Activated T-cell treated with anti-CD3 and anti-CD28 coated beads for 1 hour (primary cell): ENCODE measurements at places on chromosomes 2 and 18.

GRCh38 chr2:104976603-104977120 is 61.2 kb upstream of the MRPS9 start:
- DNase-seq, result no peak

DNA sequence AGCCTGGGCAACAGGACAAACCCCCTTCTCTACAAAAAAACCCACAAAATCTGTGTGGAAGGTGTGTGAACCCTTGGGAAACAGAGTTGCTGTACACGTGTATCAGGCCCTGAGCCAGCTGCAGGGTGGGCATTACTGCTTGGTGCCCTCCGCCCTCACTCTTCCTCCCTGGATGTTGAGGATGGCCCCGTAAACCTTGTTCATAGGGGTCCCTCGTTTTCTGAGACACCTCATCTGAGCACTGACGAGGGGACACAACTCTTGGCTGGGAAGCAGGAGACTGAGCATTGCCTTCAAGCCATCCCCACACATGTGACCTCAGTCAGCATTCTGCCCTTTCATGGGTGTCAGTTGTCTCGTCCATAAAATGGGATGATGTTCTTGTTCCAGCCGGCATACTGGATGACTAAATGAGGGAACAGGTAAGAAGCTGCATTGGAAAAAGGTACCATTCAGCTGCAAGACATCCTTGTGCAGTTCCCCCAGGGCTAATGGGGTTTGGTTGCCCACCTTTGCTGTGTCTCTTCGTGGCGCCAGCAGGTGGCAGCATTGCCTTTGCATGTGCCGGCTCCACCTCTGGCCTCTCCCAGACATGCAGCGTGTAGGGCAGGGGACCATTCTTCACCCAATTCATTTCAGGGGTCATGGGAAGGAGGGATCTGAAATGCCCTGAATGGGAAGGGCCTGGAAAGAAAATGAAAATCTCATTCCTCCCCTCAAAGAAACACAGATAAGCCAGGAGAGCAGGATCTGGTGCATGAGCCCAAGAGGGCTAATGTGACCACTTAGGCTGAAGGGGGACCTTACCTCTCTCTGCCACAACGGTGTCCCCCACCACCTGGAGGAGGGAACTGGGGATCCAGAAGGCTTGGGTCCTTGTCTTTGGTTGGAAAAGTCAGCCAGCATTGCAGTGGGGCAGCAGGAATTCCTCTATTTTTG is 36.4 kb upstream of the HAAO start:
- DNase-seq, result peak; percentile 52

GRCh38 chr2:11688222-11689069 is 18.5 kb upstream of the NTSR2 start:
- DNase-seq, result peak; percentile 74

DNA sequence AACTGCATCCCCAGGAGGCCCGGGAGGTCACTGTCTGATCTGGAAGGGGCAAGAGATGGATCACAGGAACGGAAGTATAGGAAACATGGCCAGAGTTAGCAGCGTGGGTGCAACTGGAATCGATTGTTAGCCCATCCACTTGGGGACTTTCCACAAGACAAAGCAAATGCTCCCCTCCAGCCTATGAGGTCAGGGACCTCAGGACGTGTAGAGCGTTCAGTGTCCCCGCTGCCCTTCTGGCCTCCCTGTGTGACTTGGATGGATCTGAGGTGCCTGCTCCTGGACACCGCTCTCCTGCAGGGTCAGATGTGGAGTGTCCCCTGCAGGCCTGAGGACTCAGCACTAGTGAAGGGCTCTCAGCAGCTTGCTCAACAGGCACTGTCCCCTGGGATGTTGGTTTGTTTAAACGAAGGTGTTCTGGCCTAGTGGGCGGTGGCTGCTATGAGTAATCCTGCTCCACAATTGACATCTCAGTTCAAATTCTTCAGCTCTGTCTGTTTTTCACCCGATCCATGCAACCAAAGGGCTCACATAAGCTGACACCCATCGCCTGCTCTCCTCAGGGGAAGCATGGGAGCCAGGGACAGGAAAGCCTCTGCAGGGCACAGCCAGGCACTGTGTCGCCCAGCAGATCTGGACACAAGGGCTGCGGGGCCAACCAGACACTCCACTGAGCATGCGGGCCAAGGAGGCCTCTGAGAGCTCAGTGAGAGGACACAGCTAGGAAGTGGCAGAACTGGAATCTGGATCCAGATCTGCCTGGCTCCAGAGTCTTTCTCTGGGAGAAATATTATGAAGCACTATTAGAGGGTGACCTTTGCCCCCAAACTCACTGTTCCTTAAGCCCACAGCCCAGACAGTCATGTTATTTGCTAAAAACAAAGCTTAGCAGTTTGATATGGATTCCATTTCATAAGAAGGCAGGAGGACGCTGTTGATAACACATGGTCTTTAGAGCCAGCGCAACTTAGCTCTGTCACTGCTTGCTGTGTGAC is 78.5 kb downstream of the RHOB start:
- no peak for DNase-seq

GRCh38 chr2:106269591-106270291 is 75.6 kb upstream of the UXS1 start:
- DNase-seq, result no peak

- no peak for DNase-seq
Measured at GRCh38 chr2:168134485-168134884, 112.9 kb downstream of the STK39 start.

- no peak for DNase-seq
Measured at GRCh38 chr2:48265169-48266030, 264.6 kb upstream of the STON1 start.

DNA sequence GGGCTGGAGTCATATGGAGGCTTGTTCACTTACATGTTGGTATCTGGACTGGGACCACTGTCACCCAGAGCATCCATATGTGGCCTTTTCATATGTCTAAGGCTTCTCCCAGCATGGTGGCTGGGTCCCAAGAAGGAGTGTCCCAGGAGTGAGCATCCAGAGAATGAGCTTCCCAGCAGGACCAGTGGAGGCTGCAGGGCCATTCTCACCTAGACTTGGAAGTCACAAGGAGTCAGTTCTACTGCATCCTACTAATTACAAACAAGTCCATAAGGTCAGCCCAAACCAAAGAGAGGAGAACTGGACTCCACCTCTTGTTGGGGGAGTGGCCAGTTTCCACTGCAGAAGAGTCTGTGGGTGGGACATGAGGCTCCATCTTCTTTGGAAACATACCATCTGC is 5.1 kb upstream of the TEX51 start:
- no peak for DNase-seq

- DNase-seq, result no peak
Measured at GRCh38 chr2:20925265-20925889, 102.5 kb upstream of the LDAH start.

- DNase-seq, result no peak
Measured at GRCh38 chr2:218259099-218259961, 1.5 kb upstream of the GPBAR1 start.

GRCh38 chr2:228066126-228066798 is 115.2 kb downstream of the SPHKAP start:
- no peak for DNase-seq

GRCh38 chr2:24402242-24403097 is 42.1 kb upstream of the ITSN2 start:
- no peak for DNase-seq

DNA sequence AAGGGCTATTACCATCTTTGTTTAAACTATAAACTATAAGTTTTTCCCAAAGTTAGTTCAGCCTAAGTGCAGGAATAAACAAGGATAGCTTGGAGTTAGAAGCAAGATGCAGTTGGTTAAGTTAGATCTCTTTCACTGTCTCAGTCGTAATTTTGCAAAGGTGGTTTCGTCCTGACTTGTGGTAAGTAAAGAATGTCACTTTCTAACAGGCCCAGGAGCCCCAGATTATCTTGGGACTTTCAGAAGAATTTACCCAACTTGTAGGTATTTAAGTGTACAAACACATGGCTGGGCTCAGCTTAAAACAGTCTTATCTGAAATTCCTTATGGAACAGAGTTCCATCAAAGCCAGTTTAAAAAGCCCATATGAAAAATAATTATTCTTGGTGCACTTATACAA is 18.3 kb upstream of the FAM98A start:
- no peak for DNase-seq

DNA sequence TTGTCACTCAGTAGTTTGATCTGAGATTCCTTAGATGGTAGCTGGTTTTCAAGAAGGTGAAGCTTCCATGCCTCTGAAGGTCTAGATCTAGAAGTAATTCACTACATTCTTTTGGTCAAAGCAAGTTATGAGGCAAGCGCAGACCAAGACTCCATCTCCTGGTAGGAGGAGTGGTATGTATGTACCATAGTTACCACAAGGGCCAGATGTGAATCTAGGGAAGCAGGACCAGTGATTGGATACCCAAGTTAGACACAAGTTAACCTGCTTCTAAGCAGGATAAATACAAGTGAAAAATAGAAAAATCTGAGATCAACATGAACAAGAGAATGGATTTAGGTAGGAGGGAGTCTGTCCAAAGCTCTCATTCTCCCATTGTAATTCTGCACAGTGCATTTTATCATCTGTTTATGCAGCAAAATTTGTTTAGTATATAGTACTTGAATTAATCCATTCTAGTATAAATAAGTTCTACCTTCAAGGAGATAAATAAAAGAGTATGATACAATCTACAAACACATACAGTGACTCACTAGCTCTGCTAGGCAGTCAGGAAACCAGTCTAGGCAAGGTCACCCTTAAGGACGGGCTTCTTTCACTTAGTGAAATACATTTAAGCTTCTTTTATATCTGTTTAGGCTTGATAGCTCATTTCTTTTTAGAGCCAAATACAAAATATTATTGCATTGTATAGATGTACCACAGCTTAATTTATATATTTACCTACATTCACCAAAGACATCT is 14.2 kb upstream of the DOCK10 start:
- DNase-seq, result no peak

- DNase-seq, result no peak
Measured at GRCh38 chr18:7230626-7231349, at the start of gene LRRC30. TSS of gene LRRC30 (plus strand) at chr18:7231089. CDS start at chr18:7231139, 50 bp downstream.

- DNase-seq, result no peak
Measured at GRCh38 chr2:154343282-154343681, 355.2 kb upstream of the KCNJ3 start.

- DNase-seq, result no peak
Measured at GRCh38 chr18:13433685-13434084, 215.1 kb downstream of the LDLRAD4 start.

- DNase-seq, result no peak
Measured at GRCh38 chr18:7871560-7872456, 304.7 kb downstream of the PTPRM start.

- no peak for DNase-seq
Measured at GRCh38 chr2:105856581-105856980, 111.9 kb downstream of the NCK2 start.

GRCh38 chr2:154375579-154375931 is 322.9 kb upstream of the KCNJ3 start:
- no peak for DNase-seq

GRCh38 chr18:79479116-79479760 is 83.5 kb downstream of the NFATC1 start:
- no peak for DNase-seq

DNA sequence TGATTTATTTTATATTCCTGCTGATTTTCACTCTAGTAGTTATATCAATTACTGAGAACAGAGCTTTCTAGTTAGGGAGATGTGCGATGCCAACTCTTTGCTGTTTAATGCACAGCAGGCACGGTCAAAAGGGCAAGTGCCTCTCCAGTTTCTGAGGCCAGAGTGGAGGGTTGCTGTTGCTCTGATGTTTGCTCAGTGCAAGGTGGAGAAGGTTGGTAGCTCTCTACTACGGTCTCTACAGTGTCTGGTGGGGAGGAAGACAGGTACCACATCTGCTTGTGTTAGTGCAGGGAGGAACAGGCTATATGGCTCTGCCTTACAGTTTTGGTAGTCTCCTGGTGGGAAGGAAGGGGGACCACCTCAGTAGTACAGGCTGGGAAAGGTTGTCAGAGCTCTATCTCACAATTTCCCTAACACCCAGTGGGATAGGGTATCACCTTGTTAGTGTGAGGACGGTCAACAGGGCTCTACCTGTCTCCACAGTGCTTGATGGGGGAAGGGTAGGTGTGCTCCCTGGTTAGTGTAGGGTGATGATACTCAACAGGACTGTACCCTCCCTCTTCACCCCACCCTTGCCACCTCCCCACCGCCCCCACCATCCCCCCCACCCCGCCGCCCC is 85.9 kb downstream of the FANCL start:
- DNase-seq, result no peak

GRCh38 chr2:235595422-235596010 is 101.7 kb downstream of the AGAP1 start:
- no peak for DNase-seq

GRCh38 chr2:238593678-238594077 is 167.0 kb downstream of the ASB1 start:
- no peak for DNase-seq

- DNase-seq, result no peak
Measured at GRCh38 chr2:158009399-158009798, 92.3 kb upstream of the UPP2 start.

GRCh38 chr2:2512931-2513330 is 181.9 kb upstream of the MYT1L start:
- no peak for DNase-seq

- DNase-seq, result no peak
Measured at GRCh38 chr2:85838181-85838580, 50.6 kb downstream of the ST3GAL5 start.

GRCh38 chr2:106562268-106563186 is 75.4 kb downstream of the CD8B2 start:
- no peak for DNase-seq

DNA sequence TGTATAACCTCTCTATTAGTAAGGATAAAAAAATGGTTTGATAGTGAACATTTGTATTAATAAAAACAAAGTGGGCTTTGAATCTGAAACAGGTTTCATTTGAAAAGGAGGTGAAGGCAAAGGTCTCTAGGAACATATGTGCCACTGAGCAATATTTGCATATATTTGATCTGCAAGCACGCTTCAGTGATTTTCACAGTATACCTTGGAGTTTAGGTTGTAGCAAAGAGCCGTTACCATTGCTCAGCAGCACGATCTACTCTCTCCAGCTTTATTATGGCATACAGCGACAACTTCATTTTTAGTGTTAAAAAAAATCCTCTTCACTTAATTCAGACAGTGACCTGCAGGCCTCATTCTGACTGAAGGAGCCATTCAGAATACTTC is 75.8 kb upstream of the ZEB2 start:
- no peak for DNase-seq

DNA sequence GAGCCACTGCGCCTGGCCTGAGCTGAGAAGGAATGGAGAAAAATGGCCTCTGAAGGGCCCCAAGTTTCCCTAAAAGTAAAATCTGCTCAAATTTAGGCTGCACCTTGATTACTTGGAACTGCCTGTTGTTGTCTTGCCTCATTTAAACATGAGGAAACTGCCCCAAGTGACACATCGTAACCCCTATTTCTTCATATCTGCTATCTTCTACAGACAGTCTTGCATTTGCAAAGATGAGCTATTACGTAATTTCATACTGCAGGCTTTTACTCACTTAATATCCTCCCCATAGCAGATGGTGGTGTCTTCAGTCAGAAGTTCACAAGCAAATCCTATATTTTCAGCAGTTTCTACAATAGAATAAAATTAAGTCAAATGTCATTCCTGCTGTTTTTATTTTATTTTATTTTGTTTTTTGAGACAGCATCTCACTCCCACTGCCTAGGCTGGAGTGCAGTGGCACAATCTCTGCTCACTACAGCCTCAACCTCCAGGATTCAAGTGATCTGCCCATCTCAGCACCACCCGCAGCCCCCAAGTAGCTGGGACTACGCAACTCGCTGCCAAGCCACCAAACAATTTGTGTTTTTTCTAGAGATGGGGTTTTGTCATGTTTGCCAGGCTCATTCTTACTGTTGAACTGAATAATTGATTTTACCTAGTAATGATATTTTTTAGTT is 45.3 kb upstream of the NARS1 start:
- DNase-seq, result no peak

GRCh38 chr2:132547090-132547687 is 122.8 kb downstream of the LYPD1 start:
- peak; percentile 2 for DNase-seq

GRCh38 chr2:138718405-138718804 is 61.8 kb downstream of the NXPH2 start:
- DNase-seq, result no peak
